ENCODE measurements at places on chromosomes 1 and 21.

GRCh38 chr1:2279210-2279639, 51.1 kb downstream of the SKI start:
- no peak for DNase-seq

GRCh38 chr1:170560681-170561285, 28.8 kb downstream of the GORAB start:
- DNase-seq, result no peak

DNA sequence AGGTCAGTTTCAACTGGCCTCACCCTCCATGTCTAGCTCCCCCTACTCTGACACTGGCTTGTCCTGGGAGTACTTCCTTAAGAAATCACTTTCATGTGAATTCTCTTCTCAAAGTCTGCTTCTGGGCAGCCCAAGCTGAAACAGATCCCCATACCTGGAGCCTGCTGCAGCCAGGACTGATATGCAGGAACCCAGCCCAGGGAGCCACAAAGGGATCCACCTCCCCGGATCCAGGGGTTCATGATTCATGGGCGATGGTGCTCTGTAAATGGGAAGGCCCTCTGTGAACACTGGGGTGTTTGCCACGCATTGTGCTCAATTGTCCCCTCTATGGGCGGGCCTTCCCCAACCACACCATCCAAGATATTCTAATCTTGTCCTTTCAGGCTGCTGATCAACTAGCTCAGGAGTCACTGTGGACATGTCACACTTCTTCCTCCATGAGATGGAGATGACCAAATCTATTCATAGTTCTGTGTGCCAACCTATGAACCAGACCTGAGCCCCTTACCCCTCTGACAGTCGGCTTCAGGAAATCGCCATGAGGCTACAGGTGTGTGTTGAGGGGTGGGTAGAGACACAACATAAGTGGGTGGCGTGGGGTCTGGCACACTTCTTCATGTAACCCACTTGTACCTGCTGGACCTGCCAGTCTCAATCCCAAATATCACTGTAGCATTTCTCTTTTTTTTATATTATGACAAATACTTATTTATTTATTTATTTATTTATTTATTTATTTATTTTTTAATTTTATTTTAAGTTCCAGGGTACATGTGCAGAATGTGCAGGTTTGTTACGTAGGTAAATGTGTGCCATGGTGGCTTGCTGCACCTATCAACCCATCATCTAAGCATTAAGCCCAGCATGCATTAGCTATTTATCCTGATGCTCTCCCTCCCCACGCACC, 41.8 kb downstream of the RUNX3 start:
- no peak for DNase-seq

- no peak for DNase-seq
These were observed 43.0 kb downstream of the EVA1C start for GRCh38 chr21:32455548-32455947.

- no peak for DNase-seq
These were observed 17.7 kb downstream of the IVL start for GRCh38 chr1:152926091-152926490.

DNA sequence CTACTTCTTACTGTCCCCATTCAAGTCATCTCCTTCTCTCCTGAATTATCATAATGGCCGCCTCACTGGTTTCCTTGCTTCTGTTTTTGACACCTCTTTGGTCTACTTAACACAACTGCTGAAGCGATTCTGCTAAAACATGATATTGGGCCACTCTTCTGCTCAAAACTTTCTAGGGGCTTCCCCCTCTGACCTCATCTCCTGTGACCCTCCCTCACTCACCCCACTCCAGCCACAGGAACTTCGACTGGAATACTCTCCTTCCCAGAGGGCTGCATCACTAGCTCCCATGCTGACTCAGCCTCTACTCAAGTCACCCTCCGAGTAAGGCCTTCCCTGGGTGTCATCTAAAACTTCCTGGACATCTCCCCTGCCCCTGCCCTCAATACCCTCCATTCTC, 35.7 kb downstream of the NRIP1 start:
- no peak for DNase-seq

DNA sequence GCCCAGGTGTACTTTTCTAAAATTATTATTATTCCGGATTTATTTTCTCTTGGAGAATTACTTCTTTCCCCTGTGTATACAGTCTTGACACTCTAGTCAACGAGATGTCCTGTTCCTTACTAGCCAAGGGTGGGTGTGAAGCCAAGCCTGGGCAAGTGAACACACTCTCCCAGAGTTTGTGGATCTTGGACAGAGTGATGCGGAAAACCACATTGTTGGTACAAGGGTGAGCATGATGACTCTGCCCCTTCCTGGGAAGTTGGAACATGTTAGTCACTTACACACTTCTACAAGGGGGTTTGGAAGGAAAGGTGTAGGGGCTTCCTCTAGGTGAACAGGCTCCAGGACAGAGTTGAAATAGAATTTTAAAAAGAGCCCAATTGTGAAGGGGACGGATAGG, 20.0 kb upstream of the RD3 start:
- DNase-seq, result no peak

DNA sequence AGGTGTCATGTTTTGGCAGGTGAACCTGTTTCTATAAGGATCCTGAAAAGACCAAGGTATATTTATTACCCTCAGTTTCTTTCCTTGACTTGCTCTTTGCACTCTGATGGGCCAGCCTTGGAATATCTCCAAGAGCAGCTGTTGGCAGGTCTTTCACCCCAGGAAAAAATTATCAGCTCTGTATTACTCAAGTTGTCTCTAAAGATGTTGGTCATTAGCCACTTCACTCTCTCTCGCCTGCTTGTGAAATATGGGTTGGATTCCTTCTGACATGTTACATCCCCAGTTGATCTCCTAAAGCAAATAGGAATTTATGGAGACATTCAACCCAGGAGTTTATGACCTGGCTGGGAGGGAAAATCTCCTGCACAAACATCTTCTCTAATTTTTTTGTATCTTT, 85.9 kb downstream of the KCNJ15 start:
- no peak for DNase-seq

- no peak for DNase-seq
These were observed 55.1 kb upstream of the CR2 start for GRCh38 chr1:207398986-207399385.

GRCh38 chr1:29290414-29290985, 54.2 kb downstream of the PTPRU start:
- no peak for DNase-seq

DNA sequence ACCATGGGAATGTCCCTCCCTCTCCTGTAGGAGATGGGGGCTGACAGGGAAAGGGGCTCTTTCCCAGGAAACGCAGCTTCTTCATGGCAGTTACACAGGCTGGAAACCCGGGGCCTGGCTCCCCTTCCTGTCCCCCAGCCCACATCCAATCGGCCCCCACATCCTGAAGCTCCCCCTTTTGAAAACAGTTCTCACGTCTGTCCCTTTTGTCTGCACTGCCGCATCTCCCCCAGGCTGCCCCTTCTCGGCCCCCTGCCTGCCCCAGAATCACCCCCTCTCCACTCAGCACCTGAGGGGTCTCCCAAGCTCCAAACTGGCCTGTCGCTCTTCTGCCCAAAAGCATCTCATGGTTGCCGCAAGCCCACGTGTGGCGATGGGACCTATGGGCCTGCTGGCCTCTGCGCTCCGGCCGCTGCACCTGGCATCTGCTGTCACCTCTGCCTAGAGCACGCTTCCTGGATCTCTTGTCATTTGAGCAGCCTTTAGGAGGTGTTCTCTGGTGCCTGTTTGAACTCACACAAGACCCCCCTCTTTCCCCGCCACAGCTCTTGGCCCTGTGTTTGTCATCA, 867 bp downstream of the SLC1A7 start:
- no peak for DNase-seq

DNA sequence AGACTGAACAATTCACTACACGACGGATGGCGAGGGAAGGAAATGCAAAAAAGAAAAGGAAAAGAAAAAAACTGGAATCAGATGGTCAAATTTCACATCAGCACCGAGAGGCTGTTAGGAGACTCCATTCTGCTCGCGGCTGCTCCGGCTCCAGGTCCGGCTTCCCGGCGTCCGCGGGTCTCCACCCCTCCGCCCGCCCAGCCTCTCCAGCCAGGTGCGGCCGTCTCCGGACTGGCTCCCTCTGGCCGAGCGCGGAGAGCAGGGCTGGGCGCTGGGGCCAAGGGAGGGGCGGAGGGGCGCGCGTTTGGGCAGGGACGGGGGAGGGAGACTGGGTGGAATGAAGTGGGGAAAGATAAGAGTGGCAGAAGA, 332 bp downstream of the KCNJ6 start:
- no peak for DNase-seq

DNA sequence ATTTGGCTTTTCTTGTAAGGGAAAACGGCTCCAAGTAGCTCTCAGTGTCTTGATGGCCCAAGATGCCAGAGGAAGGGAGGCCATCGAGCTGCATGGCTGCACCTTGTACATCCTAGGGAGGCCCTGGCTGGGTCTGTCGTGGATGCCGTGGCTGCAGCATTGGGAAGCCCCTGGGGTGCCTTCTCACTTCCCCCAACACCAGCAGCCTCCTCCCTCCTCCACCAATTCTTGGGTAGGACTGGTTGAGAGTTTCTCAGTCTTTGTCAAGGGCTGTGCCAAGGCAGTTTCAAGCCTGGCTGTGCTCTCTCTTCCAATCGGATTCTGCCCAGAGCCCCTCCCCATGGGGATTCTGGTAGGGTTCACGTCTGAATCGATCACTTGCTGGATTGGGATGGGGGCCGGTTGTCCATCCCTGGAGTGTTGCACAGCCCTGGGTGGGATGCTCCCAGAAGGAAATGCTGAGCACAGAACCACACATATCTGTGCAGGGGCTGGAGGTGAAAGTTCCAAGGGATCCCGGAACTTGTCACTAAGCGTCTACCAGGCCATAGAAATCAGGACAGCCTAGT, 14.0 kb upstream of the SPSB1 start:
- no peak for DNase-seq

DNA sequence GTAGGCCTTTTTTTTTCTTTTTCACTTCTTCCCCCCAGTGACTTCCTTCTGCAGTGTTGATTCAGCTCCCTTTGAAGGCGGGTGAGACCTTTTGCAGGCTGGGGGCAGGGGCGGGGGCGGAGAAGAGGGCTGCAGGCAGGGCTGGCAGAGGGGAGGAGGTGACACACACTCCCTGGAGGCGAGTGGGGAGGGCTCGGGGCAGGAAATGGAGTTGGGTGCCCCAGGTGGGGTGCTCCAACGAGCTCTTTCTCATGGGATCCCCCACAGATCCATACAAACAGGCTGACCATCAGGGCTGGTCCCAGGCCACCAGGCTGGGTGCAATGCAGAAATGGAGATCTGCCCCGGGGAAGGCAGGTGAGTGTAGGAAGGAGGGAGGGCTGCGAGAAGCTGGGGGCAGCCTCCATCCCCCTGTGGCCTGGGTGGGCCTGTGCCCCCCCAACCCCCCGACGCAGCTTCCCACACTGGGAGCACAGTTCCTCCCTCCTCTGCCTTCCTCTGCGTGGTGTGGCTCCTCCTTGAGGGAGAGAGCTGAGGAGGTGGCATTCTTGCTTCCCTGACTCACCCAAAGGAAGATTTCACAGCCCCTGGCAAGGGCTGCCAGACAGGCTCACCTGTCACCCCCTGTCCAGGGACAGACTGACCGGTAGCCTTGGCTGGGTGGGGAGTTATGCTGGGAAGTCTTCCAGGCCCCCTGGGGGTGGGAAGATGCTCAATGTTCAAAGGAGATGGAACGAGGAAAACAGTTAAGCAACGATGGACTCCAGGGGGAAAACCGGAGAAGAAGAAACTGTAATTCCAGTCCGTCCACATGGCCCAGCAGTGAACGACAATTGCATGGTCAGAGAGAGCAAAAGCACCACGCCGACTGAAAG, 7.1 kb upstream of the ITGB2 start:
- DNase-seq, result peak; percentile 94

DNA sequence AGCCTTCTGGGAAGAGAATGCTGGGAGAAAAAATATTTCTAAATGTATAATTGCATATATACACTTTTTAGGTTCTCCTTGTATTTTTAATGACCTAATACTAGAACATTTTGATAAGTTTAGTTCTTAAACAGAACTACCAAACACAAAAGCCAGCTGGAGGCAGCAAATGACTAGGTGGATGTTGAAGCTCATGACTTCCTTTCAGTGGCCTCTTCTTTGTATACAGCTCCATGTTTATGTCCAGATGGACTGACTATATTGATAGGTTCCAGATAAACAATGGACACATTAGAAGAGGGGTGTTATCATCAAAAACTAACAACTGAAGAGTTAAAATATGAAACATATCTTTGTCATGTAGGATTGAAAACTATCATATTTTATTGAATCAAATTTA, 52.5 kb downstream of the LRRC8D start:
- no peak for DNase-seq

Data from stimulated activated CD8-positive, alpha-beta memory T cell treated with anti-CD3 and anti-CD28 coated beads, Interleukin-7, amount 100 ng/mL, for 4 hours (primary cell).